ENCODE measurements at places on chromosomes 1 and 21.

DNA sequence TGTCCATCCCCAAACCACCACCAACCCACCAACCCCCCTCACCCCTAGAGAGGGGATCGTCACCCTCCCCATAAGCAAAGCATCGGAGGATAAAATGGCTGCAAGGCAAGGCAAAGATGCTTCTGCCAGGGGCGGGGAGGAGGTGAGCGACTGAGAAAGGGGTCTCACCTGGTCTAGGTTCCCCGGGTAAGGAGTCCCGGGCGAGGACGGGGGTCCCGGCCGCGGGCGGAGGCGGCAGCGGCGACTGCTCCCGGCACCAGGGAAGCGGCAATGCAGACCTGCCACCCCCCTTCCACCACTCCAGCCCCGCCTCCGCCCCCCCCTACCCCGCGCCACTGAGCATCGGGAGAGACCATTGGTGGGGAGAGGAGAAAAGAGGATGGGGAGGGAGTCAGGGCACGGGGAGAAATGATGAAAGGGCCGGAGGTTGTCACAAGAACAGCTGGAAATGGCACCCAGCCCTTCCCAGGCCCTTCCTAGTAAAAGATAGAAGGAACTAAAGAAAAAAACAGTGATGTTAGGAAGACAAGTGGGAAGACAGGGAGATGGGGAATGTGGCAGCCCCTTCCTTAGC, at the start of gene SV2A:
Gene SV2A (minus strand): TSS at position 274 of the 574 bp plus-strand sequence. CDS start 4,004 bp downstream, outside the sequence.
- DNase-seq = peak; percentile 65

DNA sequence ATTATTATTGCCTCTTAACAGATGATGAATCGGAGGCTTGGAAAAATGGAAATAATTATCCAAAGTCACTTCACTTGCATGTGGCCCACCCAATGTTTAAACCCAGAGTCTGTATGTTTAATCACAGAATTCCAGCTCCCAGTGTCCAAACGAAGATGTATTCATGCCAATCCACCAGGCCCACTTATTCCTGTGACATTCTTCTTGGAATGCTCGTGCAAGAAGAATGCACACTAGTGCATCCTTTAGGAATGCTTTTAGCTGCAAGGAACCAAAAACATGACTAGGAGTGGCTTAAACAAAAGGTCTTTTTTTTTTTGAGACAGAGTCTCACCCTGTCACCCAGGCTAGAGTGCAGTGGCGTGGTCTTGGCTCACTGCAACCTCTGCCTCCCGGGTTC, 8.9 kb upstream of the OPRD1 start:
- DNase-seq = no peak

GRCh38 chr1:161359291-161359690, 8.4 kb downstream of the CFAP126 start:
- DNase-seq = no peak

DNA sequence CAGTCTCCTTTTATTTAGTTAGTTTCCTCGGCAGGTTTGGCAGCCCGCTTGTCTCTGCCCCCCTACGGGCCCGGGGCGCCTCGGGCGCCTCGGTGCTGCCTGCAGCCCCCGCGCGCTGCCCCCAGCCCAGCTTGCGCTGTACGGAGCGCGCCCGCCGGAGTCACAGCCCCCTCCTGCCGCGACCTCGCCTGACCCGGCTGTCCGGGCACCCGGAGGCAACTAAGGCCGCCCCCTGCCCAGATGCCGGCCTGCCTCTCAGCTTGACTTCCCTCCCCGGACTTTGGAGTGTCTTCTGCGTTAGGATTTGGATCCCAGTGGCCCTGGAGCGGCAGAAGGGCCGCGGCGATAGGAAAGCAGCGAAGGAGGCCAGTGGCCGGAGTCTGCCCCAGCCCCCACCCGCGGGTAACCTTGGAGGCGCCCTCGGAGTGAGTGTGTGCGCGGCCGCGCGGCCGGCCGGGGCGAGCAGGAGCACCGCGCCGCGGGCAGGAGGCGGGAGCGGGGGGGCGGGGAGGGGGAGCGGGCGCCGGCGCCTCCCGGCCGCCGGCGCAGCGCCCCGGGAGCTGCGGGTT, 7.6 kb downstream of the CDKN2C start:
- no peak for DNase-seq

Data from NCI-H2227 treated with DMSO at 0.1 percent for 48 hours (cell line).